ENCODE measurements at places on chromosomes 3 and 15. TPM values are rescaled to one million over a fixed set of nuclear protein-coding genes. Genes with fewer than 3 reads are reported as not detected.

GRCh38 chr3:50617911-50618481 is 1.0 kb downstream of the MAPKAPK3 start:
- H3K4me1 ChIP-seq: peaks cover 13% of the 10 kb centered on the region
- H3K36me3 ChIP-seq: no peaks in the 10 kb centered on the region
- no peak for DNase-seq
- H3K27me3 ChIP-seq: no peaks in the 10 kb centered on the region
- no peak overlapping the region for H3K27ac ChIP-seq

- H3K27ac ChIP-seq: no peak overlapping the region
- no peaks in the 10 kb centered on the region for H3K36me3 ChIP-seq
- H3K27me3 ChIP-seq: no peaks in the 10 kb centered on the region
- H3K4me3 ChIP-seq: no peak overlapping the region
- peak; percentile 12 for DNase-seq
- peaks cover 15% of the 10 kb centered on the region for H3K4me1 ChIP-seq
Observed at GRCh38 chr15:66580643-66581042, 14.8 kb upstream of the LCTL start.

GRCh38 chr3:52277972-52278509 is 408 bp downstream of the WDR82 start:
- H3K27ac ChIP-seq: peak overlapping the region; percentile 95
- no peak for DNase-seq
- H3K27me3 ChIP-seq: no peaks in the 10 kb centered on the region
- H3K4me1 ChIP-seq: peaks cover 25% of the 10 kb centered on the region

The CALML4 gene
- total RNA-seq: 0.26 TPM

The CMTM7 gene
- 23.9 TPM for total RNA-seq

The ABI3BP gene
- total RNA-seq: 2.1 TPM

The IL5RA gene
- not detected for total RNA-seq

The GOLGA6L9 gene
- 5.2 TPM for total RNA-seq

- H3K27me3 ChIP-seq: no peaks in the 10 kb centered on the region
- no peak overlapping the region for H3K27ac ChIP-seq
- H3K4me3 ChIP-seq: no peak overlapping the region
- no peaks in the 10 kb centered on the region for H3K4me1 ChIP-seq
- DNase-seq: no peak
Observed at GRCh38 chr3:107414325-107414964, 37.2 kb downstream of the CCDC54 start.

DNA sequence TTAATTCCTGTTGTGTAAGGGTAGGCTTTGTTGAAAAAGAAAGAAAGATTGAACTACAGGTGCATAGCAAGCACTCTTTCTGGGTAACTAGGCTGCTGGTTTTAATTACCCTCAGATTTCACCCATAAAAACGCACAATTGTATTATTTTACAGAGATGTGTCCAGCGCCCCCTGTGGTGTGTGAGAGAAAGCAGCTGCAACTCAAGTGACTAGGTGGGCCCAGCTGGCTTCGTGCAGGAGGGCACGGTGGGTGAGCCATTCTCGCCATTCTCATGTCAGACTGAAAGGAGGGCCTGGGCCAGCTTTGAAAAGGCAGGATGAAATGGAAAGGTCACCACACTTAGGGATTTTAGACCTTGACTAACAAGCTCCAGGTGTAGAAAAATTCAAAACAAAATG is 122.6 kb downstream of the LRIG1 start:
- DNase-seq: no peak
- H3K4me3 ChIP-seq: no peak overlapping the region
- no peaks in the 10 kb centered on the region for H3K27me3 ChIP-seq
- H3K4me1 ChIP-seq: peaks cover 10% of the 10 kb centered on the region
- peaks cover 36% of the 10 kb centered on the region for H3K36me3 ChIP-seq

GRCh38 chr3:151766454-151766853 is 32.7 kb downstream of the AADACL2 start:
- peak overlapping the region; percentile 63 for H3K27ac ChIP-seq
- H3K4me1 ChIP-seq: peaks cover 18% of the 10 kb centered on the region
- peak; percentile 40 for DNase-seq
- no peaks in the 10 kb centered on the region for H3K36me3 ChIP-seq

The SH2D7 gene
- not detected for total RNA-seq

GRCh38 chr3:17775073-17775472 is 32.6 kb upstream of the TBC1D5 start:
- no peak for DNase-seq
- no peak overlapping the region for H3K4me3 ChIP-seq
- no peaks in the 10 kb centered on the region for H3K4me1 ChIP-seq
- H3K27me3 ChIP-seq: no peaks in the 10 kb centered on the region
- no peak overlapping the region for H3K27ac ChIP-seq

The NANOGP8 gene
- total RNA-seq: not detected

The STRA6 gene
- total RNA-seq: 13.7 TPM

- no peaks in the 10 kb centered on the region for H3K36me3 ChIP-seq
- no peak overlapping the region for H3K4me3 ChIP-seq
- H3K4me1 ChIP-seq: no peaks in the 10 kb centered on the region
- no peak for DNase-seq
- H3K27ac ChIP-seq: no peak overlapping the region
- H3K27me3 ChIP-seq: no peaks in the 10 kb centered on the region
Observed at GRCh38 chr3:42827654-42828053, 18.4 kb downstream of the ACKR2 start.

The RTP1 gene
- total RNA-seq: not detected

DNA sequence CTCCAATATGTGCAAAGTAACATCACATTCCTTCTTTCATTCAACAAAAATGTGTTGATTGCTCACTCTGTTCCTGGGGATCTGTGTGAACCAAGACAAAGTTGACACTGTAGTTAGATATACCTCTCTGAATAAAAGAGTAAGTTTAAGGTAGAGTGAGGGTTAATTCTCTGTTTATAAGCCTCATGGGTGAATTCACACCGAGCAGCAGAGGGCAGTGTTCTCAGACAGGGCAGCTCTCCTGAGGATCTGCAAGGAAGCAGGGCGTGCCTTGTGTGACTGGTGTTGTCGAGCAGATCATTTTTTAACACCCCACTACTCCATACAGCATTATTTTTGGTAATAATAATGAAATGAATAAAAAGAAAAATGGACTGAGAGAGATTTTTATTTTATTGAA is 34.4 kb downstream of the PAQR9 start:
- H3K36me3 ChIP-seq: no peaks in the 10 kb centered on the region
- no peak overlapping the region for H3K4me3 ChIP-seq
- no peaks in the 10 kb centered on the region for H3K4me1 ChIP-seq
- no peak overlapping the region for H3K27ac ChIP-seq

- peaks cover 20% of the 10 kb centered on the region for H3K4me1 ChIP-seq
- peak; percentile 88 for DNase-seq
- H3K36me3 ChIP-seq: no peaks in the 10 kb centered on the region
- H3K27ac ChIP-seq: no peak overlapping the region
- no peaks in the 10 kb centered on the region for H3K27me3 ChIP-seq
Observed at GRCh38 chr15:71325481-71325880, 210.2 kb downstream of the THSD4 start.

The PCLAF gene
- 2.5 TPM for total RNA-seq

GRCh38 chr3:65005486-65005885 is 317.7 kb upstream of the ADAMTS9 start:
- no peak overlapping the region for H3K4me3 ChIP-seq
- H3K27me3 ChIP-seq: no peaks in the 10 kb centered on the region
- no peak overlapping the region for H3K27ac ChIP-seq
- no peaks in the 10 kb centered on the region for H3K36me3 ChIP-seq

- no peak overlapping the region for H3K4me3 ChIP-seq
- DNase-seq: no peak
- no peaks in the 10 kb centered on the region for H3K4me1 ChIP-seq
Observed at GRCh38 chr3:40768536-40768935, 243.8 kb downstream of the ZNF621 start.

The ALG1L2 gene
- total RNA-seq: 0.41 TPM

The NPAP1 gene
- total RNA-seq: not detected

The EOMES gene
- not detected for total RNA-seq

The CPLX3 gene
- not detected for total RNA-seq

The SLC22A13 gene
- 0.72 TPM for total RNA-seq

- H3K4me3 ChIP-seq: no peak overlapping the region
- no peaks in the 10 kb centered on the region for H3K36me3 ChIP-seq
- peak overlapping the region; percentile 20 for H3K27ac ChIP-seq
- peak; percentile 76 for DNase-seq
Observed at GRCh38 chr15:63015618-63016017, 26.9 kb upstream of the TPM1 start.

- H3K27ac ChIP-seq: no peak overlapping the region
- H3K4me1 ChIP-seq: no peaks in the 10 kb centered on the region
- H3K36me3 ChIP-seq: no peaks in the 10 kb centered on the region
- no peak for DNase-seq
Observed at GRCh38 chr3:147359177-147360050, 46.9 kb downstream of the ZIC4 start.

The CTXN2 gene
- not detected for total RNA-seq

- no peaks in the 10 kb centered on the region for H3K4me1 ChIP-seq
- no peak overlapping the region for H3K27ac ChIP-seq
- no peaks in the 10 kb centered on the region for H3K27me3 ChIP-seq
- no peaks in the 10 kb centered on the region for H3K36me3 ChIP-seq
- no peak overlapping the region for H3K4me3 ChIP-seq
Observed at GRCh38 chr3:121155028-121155427, 247.0 kb downstream of the STXBP5L start.

The C3orf62 gene
- total RNA-seq: 4.8 TPM

The ALDH1A2 gene
- total RNA-seq: 1.7 TPM

The COL6A6 gene
- total RNA-seq: 0.09 TPM

The GP5 gene
- total RNA-seq: not detected

GRCh38 chr15:42275780-42276391 is 2.7 kb upstream of the TMEM87A start:
- DNase-seq: no peak
- H3K4me1 ChIP-seq: peaks cover 25% of the 10 kb centered on the region
- peak overlapping the region; percentile 19 for H3K4me3 ChIP-seq
- H3K27me3 ChIP-seq: no peaks in the 10 kb centered on the region
- peak overlapping the region; percentile 99 for H3K27ac ChIP-seq
- no peaks in the 10 kb centered on the region for H3K36me3 ChIP-seq

The TUBGCP4 gene
- 10.3 TPM for total RNA-seq

DNA sequence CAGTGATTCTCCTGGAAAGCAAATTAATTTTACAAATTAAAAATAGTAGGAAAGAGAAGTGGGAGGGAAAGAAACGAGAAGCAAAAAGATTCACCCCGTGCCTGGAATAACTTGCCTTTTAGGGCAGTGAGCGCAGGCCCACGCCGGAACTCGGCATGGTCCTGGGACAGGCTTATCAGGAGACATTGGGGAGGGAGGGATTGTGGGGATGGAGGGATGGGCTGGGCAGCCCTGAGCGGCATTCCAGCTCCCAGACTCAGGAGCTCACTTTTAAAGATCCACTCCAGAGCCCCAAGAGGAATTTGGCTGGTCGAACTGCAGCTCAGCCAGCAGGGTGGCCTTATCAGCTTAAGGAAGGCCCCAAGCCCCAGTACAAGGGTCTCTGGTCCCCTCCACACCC is 117.9 kb downstream of the ADCY5 start:
- peaks cover 17% of the 10 kb centered on the region for H3K27me3 ChIP-seq
- H3K4me3 ChIP-seq: no peak overlapping the region
- H3K4me1 ChIP-seq: no peaks in the 10 kb centered on the region
- DNase-seq: no peak
- no peaks in the 10 kb centered on the region for H3K36me3 ChIP-seq
- H3K27ac ChIP-seq: no peak overlapping the region

- no peaks in the 10 kb centered on the region for H3K27me3 ChIP-seq
- no peaks in the 10 kb centered on the region for H3K36me3 ChIP-seq
- H3K27ac ChIP-seq: no peak overlapping the region
- H3K4me3 ChIP-seq: no peak overlapping the region
Observed at GRCh38 chr3:171088496-171088895, 62.0 kb upstream of the SLC2A2 start.

DNA sequence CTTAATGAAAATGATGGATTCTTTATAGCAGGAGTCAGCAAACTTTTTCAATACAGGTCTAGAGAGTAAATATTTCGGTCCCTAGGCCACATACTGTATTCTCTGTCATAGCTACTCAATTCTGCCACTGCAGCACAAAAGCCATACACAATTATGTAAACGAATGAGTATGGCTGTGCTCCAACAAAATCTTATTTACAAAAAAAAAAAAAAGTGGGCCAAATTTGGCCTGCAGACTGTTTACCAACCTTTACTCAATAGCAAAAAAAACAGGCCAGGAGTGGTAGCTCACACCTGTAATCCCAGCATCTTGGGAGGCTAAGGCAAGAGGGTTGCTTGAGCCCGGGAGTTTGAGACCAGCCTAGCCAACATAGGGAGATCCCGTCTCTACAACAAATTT is 41.1 kb downstream of the TTBK2 start:
- H3K27ac ChIP-seq: no peak overlapping the region
- H3K36me3 ChIP-seq: no peaks in the 10 kb centered on the region
- H3K27me3 ChIP-seq: no peaks in the 10 kb centered on the region
- H3K4me1 ChIP-seq: no peaks in the 10 kb centered on the region

- H3K36me3 ChIP-seq: no peaks in the 10 kb centered on the region
- H3K27me3 ChIP-seq: no peaks in the 10 kb centered on the region
- H3K4me3 ChIP-seq: no peak overlapping the region
- no peak for DNase-seq
- peaks cover 6% of the 10 kb centered on the region for H3K4me1 ChIP-seq
Observed at GRCh38 chr3:126937973-126938372, 44.9 kb upstream of the PLXNA1 start.

DNA sequence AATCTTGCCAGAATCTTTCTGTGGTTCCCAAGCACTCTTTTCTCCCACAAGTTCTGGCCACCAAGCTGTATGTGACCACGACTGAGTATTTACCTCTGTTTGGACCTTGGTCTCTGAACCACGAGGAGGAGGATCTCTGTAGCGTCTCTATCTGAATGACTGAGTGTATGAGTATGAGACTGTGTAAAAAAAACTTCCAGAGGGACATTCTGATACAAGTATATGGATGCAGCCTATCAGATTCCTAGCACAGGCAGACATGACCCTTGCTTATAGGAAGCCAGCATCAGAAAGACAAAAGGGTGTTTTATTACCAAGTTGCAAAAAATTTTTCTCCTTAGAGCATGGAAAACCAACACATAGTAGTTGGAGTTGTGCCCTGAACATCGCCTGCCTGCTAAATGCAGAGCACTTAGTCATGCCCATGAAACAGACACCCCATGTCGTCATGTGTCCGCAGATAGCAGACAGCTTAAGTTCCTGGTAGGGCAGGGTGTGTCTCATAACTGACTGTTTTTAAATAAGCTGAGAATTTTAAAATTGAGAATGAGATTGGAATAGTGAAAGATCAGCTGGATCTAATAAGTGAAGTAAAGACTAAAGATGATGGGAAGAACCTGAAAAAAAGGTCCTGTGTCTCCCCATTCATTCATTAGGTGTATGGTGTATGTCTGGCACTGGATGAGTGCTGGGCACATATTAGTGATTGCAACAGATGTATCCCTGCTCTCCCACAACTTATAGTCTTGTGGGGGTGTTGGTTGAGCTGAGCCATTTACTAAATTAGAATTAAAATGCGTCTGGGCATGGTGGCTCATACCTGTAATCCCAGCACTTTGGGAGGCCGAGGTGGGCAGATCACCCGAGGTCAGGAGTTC is 30.9 kb downstream of the DAG1 start:
- peaks cover 10% of the 10 kb centered on the region for H3K4me1 ChIP-seq
- H3K27ac ChIP-seq: peak overlapping the region; percentile 80
- H3K36me3 ChIP-seq: no peaks in the 10 kb centered on the region
- H3K4me3 ChIP-seq: no peak overlapping the region
- H3K27me3 ChIP-seq: no peaks in the 10 kb centered on the region
- peak; percentile 99 for DNase-seq
